ENCODE measurements at places on chromosomes 13 and 19.
A peak's percentile ranks its signal among the peaks of the same experiment; 100 is the strongest.

- ATAC-seq: peak; percentile 53
These were observed 3.2 kb upstream of the NKG7 start for GRCh38 chr19:51375504-51376221.

DNA sequence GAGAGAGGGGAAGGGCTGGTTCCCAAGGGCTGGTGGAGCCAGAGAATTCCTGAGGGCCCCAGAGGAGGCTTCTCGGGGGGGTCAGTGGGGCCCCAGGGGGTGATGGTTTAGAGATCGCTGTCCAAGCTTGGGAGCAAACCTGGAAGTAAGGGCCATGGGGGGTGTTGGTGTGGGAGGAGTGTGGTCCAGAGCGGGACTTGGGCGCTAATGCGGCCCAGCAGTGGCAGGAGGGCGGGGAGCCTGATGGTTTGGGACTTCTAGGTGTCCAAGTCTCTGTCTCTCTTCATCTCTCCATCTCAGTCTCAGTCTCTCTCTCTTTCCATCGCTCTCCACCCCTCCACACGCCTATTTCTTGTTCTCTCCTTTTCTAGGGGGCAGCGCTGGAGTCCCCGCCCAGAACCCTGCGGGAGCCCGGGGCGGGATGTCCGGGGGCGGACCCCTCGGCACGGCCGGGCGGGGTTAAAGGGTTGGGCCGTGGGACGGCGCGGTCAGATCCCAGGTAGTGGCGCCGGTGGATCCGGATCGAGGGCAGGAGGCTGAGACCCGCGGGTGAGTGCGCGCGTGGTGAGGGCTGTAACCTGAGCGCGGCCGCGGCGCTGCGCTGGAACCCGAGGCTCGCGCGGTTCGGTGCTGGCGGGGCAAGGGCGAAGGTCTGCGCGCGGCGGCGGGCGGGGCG lies at the start of gene CYP4F22:
Gene CYP4F22 (plus strand): TSS at position 491 of the 676 bp plus-strand sequence. CDS start 16,812 bp downstream, outside the sequence.
- ATAC-seq: peak; percentile 34

- no peak for ATAC-seq
These were observed 325.0 kb downstream of the DNAJC15 start for GRCh38 chr13:43348397-43348796.

- no peak for ATAC-seq
These were observed at the start of gene AMER2 for GRCh38 chr13:25171517-25172302. Gene AMER2 (minus strand): TSS chr13:25172288. CDS start chr13:25171619, 669 bp downstream.

- no peak for ATAC-seq
These were observed 23.6 kb downstream of the PROZ start for GRCh38 chr13:113182046-113182445.

DNA sequence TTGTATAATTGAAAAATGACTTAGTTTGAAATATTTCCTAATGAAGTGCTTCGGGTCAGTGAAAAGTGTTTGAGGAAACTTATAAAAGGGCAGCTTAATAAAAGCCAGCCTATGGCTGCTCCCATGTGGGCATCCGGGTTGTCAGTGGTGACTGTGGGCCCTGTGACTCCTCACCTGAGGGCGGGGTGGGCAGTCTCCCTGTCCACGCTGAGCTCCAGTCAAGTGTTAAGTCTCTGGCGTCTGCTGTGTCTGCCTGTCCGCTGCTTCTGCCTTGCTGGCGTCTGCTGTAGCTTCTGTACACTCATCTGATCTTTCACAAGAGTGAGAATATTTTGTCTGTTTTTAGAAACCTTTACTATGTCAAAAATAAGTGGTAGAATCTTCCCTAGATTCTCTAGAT lies 7.1 kb downstream of the LAMP1 start:
- no peak for ATAC-seq

GRCh38 chr19:917323-918151 lies at the start of gene KISS1R:
Gene KISS1R (plus strand): TSS chr19:917333. CDS start chr19:917503, 170 bp downstream.
- peak; percentile 32 for ATAC-seq

DNA sequence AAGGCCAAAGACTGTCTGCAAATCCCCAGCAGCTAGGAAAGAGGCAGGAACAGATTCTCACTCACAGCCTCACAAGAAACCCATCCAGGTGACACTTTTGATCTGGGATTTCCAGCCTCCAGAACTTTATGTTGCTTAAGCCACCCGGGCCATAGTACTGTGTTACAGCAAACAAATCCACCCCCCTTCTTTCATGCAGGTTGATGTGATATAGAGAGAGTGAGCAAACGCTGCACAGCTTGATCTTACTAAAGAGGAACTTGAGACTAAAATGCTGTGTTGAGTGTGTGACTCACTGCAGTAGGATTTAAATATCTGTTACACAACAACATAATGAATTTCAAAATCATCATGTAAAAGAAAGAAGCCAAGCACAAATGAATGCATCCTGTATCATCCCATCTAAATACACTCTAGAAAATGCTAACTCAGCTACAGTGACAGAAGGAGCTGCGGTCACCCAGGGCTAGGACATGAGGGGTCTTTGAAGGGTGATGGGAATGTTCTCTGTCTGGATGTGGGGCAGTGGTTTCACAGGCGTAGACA lies 32.2 kb downstream of the RCBTB2 start:
- peak; percentile 80 for ATAC-seq

DNA sequence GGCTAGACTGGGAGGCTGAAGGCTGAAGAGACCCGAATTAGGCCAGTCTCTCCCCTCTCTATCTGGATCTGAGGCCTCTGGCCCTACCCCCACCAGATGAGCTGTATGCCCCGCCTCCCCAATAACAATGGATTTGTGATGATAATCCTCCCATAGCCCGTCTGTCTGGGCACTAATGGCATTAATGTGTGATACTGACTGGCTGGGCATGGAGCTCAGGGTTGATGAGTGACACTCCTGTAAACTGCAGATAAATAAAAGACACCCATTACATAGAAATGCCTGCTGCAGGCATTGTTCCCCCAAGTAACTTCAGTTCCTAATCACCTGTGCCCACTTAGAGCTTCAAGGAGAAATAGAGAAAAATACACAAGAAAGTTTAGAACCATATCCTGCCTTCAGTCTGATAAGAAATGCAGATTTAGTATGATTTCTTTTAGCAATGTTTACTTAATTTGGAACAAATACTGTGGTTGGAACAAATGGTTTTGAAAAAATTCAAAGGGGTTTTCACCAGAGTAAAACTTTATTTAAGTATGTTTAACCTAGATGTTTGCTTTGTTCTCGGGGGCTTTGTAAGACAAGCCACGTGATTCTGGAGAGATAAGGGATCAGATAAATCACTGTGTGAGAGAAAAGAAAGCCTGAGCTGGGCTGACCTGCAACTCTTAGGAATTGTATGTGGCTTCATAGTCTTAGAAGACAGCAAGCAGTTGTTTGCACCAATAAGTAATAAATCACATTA lies 60.3 kb downstream of the TNFRSF19 start:
- ATAC-seq: no peak

GRCh38 chr19:28667348-28667977 lies 545.5 kb downstream of the UQCRFS1 start:
- no peak for ATAC-seq

DNA sequence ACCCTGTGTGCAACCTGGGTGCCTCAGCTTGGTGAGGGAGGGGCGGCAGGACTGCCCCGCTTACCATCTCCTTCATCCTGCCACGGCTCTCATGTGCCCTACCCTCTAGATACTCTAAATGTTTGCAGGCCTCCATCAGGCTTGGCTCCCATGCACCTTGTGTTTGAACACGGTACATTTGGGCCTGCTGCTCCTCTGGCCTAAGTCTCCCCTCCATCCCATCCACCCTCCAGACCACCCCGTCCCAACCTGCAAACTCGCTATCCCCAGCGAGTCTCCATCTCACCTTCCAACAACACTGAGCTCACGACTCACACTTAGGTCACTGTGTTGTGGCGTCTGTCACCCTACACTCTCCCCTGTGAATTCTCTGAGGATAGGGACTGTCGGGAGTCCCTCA lies 274.2 kb downstream of the TEX29 start:
- no peak for ATAC-seq

GRCh38 chr19:1351381-1351851 lies 32.3 kb upstream of the NDUFS7 start:
- ATAC-seq: no peak

DNA sequence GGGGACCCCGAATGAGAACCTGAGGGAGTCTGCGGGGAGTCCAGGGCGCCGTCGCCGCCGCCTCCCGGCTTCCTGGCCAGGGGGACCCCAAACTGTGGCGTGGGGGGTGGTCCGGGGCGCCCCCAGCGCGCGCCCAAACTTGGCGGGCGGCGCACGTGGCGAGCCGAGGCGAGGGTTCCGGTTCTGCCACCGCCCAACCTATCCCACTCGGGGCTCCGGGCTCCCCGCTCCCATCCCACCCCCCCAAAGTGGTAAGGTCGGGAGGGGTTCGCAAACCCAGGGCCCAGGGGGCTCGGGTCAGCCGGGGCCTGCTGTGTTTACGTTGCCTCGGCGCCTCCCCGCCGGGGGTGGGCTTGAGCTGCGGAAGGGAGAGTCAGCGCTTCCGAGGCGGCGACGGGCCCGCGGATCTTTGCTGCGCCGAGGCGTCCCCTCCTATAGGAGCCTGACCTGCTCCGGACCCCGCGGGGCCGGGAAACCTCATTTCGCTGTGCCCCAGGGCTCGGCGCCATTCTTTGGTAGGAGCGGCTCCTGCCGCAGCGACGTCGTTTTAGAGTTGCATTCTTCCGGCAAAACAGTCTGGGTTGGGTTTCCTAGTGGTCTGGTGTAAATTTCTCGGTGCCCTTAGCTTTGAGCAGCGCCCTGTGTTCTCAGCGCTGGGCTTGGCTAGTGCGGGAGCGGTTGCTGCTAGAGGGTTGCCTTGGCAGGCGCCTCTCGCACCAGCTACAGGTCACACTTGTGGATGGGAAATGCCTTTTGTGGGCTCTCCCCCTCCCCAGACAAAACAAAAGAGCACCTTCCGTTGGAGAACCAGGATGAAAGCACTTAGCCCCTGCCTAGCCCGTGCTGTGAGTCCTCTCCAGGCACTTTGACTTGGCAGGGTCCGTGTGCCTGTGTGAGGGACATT lies 1.2 kb downstream of the DAZAP1 start:
- ATAC-seq: peak; percentile 26

GRCh38 chr19:18232540-18233223 lies 6.4 kb upstream of the PDE4C start:
- ATAC-seq: no peak

DNA sequence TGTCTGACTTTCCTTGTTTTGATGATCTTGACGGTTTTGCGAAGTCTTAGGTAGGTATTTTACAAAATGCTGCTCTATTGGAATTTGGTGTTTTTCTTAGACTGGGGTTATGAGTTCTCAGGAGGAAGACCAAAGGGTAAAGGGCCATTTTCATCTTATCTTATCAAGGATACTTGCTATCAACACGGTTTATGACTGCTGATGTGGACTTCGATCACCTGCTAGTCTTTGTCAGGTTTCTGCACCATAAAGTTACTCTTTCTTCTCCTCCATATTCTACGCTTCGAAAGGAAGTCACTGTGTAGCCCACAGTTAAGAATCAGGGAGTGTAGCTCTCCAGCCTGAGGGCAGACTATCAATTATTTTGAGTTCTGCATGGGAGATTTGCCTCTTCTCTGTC lies 7.4 kb upstream of the CEBPG start:
- ATAC-seq: no peak

DNA sequence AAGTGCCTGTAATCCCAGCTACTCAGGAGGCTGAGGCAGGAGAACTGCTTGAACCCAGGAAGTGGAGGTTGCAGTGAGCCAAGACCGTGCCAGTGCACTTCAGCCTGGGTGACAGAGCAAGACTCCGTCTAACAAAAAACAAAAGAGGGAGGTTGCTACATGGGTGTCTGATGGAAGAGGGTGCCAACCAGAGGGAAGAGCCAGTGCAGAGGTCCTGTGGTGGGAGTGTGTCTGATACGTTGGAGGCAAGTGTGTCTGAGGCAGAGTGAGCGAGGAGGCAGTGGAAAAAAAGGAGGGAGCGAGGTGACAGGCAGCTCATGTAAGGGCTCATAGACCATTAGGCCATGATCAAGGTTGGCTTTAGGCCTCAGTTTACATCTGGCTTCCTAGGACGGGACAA lies 6.8 kb downstream of the PDE4A start:
- ATAC-seq: no peak

GRCh38 chr19:7801020-7801570 lies 28.9 kb upstream of the EVI5L start:
- ATAC-seq: no peak

- ATAC-seq: no peak
These were observed 374.0 kb downstream of the UQCRFS1 start for GRCh38 chr19:28838909-28839308.

GRCh38 chr19:43773725-43774102 lies 7.1 kb downstream of the KCNN4 start:
- no peak for ATAC-seq

GRCh38 chr19:52535771-52536447 lies 8.4 kb downstream of the ZNF808 start:
- ATAC-seq: peak; percentile 99

DNA sequence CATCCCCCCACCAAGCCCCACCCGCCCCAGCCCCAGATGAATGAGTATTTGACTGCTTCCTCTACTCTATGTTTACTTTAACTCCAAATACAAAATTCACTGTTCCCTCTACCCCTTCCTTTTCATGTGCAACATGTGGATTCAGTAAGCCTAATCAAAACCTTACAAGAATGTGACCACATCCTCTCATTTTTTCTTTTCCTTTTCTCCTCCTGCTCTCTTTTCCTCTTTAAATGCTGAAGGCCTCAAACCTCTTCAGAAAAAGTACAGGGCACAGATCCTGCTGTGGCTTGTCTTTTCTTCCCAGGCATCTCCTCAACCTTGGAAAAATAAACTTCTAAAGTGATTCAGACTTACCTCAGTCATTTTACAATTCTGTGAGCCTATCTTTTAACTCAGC lies 119.0 kb downstream of the MYCBP2 start:
- no peak for ATAC-seq

DNA sequence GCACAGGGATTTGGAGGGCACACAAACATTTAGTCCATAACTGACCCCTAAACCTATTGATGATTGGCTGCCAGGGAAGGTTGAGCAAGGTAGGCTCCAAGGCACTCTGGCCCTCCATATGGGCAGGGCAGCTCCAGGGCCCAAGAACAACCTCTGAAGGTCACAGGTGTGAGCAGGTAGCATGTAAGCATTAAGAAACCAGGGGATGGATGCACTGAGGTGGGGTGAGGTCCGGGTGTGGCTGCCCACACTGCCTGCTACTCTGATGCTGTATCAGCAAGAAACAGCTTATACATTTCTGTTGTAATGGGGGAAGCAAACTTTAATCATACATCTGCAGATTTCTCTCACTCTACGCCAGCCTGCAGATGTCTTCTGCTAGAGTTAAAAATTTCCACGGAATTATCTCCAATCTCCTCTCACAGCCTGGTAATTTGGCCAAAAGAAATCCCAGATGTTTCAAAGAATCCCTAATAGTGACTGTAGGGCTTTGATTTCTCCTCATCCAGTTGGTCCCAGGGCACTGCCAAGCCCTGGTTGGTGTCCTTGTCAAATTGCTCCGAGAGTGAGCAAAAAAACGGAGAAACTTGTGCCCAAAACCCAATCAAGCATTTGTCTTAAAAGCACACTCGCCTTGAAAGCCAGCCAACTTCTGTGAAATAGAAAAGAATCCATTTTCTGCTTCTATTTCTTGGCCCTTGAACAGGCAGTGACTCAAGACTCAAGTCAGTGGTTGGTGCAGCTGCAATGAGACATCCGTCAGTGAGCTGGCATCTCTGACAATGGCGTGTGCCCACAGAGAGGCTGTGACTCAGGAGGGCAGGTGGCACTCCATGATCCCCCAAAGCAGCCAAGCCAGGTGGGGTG lies 72.5 kb upstream of the MRI1 start:
- ATAC-seq: no peak

GRCh38 chr19:33819506-33819879 lies 22.8 kb downstream of the KCTD15 start:
- ATAC-seq: no peak

Data from stimulated activated memory B cell treated with anti-CD40 and anti-IgM and Interleukin-4, amounts not matched to agents 10 μg/mL and 1 μg/mL and 100 μg/mL, for 72 hours (primary cell).